Activated CD4-positive, alpha-beta T cell treated with anti-CD3 and anti-CD28 coated beads, Interleukin-2, amount 10 ng/mL, durations not matched to agents 7 days and 5 days (primary cell): ENCODE measurements at places on chromosomes 3 and 15. TPM values are rescaled to one million over a fixed set of nuclear protein-coding genes. Genes with fewer than 3 reads are reported as not detected.

The TM4SF4 gene
- not detected for total RNA-seq

DNA sequence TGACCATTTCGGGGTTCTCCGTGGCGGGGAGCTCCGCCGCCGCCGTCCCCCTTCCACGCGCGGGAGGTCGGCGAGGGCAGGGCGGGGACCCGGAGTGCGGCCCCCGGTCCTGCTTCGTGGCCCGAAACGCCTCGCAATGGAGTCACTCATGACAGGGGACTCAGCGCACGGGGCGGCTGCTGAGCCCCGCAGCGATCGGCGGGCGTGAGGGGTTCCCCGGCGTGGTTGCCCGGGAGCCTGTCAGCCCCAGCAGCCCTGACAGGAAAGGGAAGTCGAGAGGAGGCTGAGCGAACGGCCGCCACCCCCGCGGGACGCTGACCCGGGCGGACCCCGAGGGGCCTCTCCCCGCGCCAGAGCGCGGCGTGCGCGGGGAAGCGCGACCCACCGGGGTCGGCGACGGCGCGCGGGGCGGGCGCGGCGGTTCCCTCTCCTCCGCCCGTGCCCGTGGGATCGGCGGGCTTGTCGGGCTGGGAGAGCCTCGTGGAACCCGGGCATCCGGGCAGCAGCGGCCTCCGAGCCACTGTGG, 564 bp upstream of the PIGZ start:
- peak overlapping the region; percentile 46 for H3K27ac ChIP-seq
- peak; percentile 42 for DNase-seq
- H3K4me1 ChIP-seq, result peaks cover 18% of the 10 kb centered on the region
- peak overlapping the region; percentile 78 for H3K4me3 ChIP-seq

The LRRC15 gene
- not detected for total RNA-seq

- no peak overlapping the region for H3K27ac ChIP-seq
- DNase-seq, result no peak
- no peaks in the 10 kb centered on the region for H3K27me3 ChIP-seq
- no peaks in the 10 kb centered on the region for H3K4me1 ChIP-seq
- H3K4me3 ChIP-seq, result no peak overlapping the region
Observed at GRCh38 chr3:121414924-121415323, 130.9 kb downstream of the POLQ start.

The CDC25A gene
- total RNA-seq, result 23.5 TPM

The CPLX3 gene
- 0.12 TPM for total RNA-seq

The UCN2 gene
- not detected for total RNA-seq

GRCh38 chr3:162998205-162998604, 1501.6 kb downstream of the OTOL1 start:
- no peaks in the 10 kb centered on the region for H3K4me1 ChIP-seq
- no peak overlapping the region for H3K27ac ChIP-seq
- no peaks in the 10 kb centered on the region for H3K36me3 ChIP-seq
- no peak overlapping the region for H3K4me3 ChIP-seq
- H3K27me3 ChIP-seq, result no peaks in the 10 kb centered on the region

DNA sequence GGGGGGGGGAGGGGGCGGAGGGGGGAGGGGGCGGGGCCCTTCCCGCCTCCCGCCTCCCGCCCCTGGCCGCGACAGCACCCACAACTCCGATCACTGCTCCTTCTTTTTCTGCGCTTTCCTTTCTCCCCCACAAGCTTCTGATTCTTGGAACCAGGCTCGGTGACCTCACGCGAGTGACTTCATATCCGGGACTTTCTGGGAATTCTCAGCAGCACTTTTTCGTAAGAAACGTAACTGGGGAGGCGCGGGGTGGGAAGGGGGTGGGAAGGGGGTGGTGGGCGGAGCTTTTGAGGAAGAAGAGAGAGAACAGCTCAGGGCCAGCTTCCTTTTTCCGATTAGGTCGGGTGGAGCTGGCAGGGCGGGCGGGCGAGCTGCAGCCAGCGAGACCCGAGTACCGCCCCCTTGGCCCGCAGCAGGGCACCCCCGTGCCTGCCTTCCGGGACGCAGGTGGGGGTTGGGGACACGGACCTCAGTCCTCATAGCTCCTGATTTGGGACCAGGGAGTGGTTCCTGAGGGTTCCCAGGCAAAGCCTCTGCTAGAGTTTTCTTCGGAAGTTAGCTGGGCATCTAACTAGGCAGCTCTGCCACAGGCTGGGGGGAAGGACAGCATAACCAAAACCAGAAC, 14.6 kb downstream of the XIRP1 start:
- peak overlapping the region; percentile 67 for H3K4me3 ChIP-seq
- peaks cover 49% of the 10 kb centered on the region for H3K4me1 ChIP-seq
- DNase-seq, result peak; percentile 68
- H3K27ac ChIP-seq, result peak overlapping the region; percentile 66
- no peaks in the 10 kb centered on the region for H3K27me3 ChIP-seq

The ACAN gene
- total RNA-seq, result not detected

DNA sequence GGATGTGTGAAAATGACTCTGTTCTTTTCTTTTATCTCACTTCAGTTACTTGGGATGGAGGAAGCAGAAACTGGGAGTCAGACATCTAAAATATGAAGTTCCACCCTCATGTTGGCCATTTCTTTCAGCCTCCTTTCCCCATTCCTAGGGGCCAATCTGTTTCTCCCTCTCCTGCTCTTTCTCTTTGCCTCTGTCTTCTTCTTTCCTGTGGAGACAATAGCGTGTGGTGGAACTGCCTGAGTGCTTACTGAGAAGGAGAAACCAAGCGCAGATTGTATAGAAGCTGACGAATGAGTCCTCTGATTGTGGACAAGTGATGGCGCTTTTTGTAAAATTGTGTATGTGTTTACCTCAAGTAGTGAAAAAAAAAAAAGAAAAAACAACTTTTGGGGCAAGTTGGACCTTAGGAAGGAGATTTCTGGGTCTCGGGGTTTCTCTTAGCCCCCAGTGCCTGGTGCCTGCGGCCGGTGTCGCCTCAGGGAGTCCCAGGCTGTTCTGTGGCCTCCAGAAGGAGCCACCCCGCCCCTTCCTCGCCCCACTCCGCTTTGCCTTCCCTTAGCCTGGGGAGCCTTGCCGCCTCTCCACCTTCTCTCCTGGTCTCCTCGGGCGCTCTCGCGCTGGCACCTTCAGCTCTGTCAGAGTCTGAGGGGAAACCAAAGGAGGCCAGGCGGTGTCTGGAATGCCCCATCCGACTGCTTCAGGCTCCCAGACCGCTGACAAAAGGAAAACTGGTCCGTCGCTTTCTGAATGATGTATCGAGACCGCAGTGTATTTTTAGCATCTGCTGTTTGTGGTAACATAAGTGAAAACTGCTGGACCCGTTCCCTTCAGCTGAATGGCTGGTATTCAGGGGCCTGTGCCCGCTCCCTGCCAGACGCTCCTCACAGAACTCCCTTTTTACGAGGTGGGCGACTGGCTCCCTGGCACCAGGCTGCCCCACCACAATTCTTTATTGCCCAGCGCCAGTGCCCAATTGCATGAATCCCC, 30.1 kb downstream of the SCG5 start:
- no peak overlapping the region for H3K4me3 ChIP-seq
- H3K27me3 ChIP-seq, result no peaks in the 10 kb centered on the region
- no peak overlapping the region for H3K27ac ChIP-seq

DNA sequence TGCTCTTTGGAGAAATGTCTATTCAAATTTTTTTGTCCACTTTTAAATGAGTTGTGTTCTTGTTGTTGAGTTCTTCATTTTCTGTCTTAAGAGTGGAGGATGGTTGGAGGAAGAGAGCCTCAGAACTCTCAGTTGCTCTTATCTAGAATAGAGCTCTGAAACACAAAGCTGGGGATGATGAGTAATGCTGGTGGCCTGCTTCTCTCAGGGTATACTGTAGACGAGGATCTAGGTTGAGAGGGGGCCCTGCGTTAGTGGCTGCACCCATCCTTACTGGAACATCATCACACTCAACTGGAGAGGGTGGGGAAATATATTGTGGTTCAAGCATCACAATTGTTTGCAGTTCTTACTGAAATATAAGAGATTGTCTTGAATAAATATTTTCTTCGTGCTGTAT, 1.8 kb downstream of the SPTSSB start:
- H3K27me3 ChIP-seq, result peaks cover 72% of the 10 kb centered on the region
- H3K4me1 ChIP-seq, result peaks cover 17% of the 10 kb centered on the region
- no peak overlapping the region for H3K27ac ChIP-seq
- no peak for DNase-seq

GRCh38 chr3:188468662-188469061, 314.7 kb downstream of the LPP start:
- no peak overlapping the region for H3K27ac ChIP-seq
- H3K27me3 ChIP-seq, result no peaks in the 10 kb centered on the region
- peaks cover 20% of the 10 kb centered on the region for H3K36me3 ChIP-seq
- H3K4me1 ChIP-seq, result no peaks in the 10 kb centered on the region
- H3K4me3 ChIP-seq, result no peak overlapping the region

The FYTTD1 gene
- 35.7 TPM for total RNA-seq

DNA sequence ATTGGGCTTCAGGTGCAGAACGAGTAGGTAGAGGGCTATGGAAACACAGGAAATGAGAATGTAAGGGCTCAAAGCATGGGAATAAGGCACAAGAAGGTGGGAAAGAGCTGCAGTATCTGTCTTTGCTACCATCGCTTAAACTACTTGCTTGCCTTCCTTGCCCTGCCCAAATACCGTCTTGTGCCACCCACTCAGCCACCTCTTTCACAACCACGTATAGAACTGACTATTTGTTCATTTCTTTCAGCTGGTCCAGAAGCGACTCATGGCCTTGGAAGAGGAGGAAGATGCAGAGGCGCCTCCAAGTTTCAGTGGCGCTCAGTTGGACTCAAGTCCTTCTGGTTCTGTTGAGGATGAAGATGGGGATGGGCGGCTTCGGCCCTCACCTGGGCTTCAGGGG, 11.8 kb downstream of the LPCAT4 start:
- no peak for DNase-seq
- no peak overlapping the region for H3K4me3 ChIP-seq
- H3K36me3 ChIP-seq, result peaks cover 33% of the 10 kb centered on the region

GRCh38 chr3:184157206-184157605, 2.0 kb downstream of the DVL3 start:
- no peak for DNase-seq
- peak overlapping the region; percentile 90 for H3K27ac ChIP-seq
- no peaks in the 10 kb centered on the region for H3K27me3 ChIP-seq
- H3K36me3 ChIP-seq, result peaks cover 6% of the 10 kb centered on the region
- H3K4me1 ChIP-seq, result peaks cover 31% of the 10 kb centered on the region

The GOLGA6L7 gene
- not detected for total RNA-seq

The IL5RA gene
- not detected for total RNA-seq

- H3K4me3 ChIP-seq, result no peak overlapping the region
- no peaks in the 10 kb centered on the region for H3K27me3 ChIP-seq
- peaks cover 56% of the 10 kb centered on the region for H3K36me3 ChIP-seq
- DNase-seq, result no peak
- H3K4me1 ChIP-seq, result no peaks in the 10 kb centered on the region
- H3K27ac ChIP-seq, result no peak overlapping the region
Observed at GRCh38 chr15:90945091-90945490, 9.6 kb upstream of the RCCD1 start.

The NR1I2 gene
- total RNA-seq, result not detected

The CLDN16 gene
- total RNA-seq, result not detected

The LXN gene
- total RNA-seq, result 9.3 TPM

The A4GNT gene
- not detected for total RNA-seq

The GOLGA8G gene
- total RNA-seq, result not detected

DNA sequence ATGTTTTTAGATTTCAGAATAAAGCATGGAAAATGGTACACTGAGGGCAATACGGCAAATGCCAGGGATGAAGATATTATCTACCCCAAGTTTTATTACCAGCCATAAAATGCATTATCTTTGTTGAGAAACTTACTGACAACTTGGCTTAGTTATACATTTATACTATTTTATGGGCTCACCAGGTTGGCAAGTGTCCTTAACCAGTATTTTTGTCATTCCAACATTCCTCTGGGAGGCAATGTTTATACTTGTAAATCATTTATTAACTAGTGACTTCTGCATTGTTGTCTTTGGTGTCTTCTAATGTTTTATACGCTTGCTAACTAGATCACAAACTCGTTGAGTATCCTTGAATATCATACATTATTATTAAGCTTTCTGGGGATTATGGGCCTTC, 18.0 kb upstream of the ADGRG7 start:
- H3K4me1 ChIP-seq, result peaks cover 5% of the 10 kb centered on the region
- peaks cover 15% of the 10 kb centered on the region for H3K27me3 ChIP-seq
- no peaks in the 10 kb centered on the region for H3K36me3 ChIP-seq
- DNase-seq, result no peak
- H3K27ac ChIP-seq, result no peak overlapping the region

DNA sequence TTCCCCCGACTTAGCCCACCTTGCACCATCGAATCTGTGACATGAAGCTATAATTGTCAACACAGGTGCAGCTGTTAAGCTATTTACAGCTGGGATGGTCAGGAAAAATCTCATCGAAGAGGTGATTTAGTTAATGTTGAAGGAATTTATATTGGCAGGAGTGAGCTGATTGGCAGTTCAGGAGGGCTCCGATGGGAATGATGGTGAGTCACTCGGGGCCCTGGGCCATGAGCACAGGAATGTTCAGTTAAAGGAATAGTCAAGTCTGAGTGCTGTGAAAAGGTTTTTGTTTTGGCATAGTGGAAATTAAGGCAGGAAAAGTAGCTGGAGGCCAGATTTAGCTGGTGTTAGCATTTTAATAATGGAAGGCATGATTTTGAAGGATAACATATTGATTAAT, 95.7 kb downstream of the OXSM start:
- H3K4me1 ChIP-seq, result no peaks in the 10 kb centered on the region
- H3K27ac ChIP-seq, result no peak overlapping the region
- no peaks in the 10 kb centered on the region for H3K36me3 ChIP-seq
- H3K27me3 ChIP-seq, result peaks cover 3% of the 10 kb centered on the region

The LHFPL4 gene
- not detected for total RNA-seq

DNA sequence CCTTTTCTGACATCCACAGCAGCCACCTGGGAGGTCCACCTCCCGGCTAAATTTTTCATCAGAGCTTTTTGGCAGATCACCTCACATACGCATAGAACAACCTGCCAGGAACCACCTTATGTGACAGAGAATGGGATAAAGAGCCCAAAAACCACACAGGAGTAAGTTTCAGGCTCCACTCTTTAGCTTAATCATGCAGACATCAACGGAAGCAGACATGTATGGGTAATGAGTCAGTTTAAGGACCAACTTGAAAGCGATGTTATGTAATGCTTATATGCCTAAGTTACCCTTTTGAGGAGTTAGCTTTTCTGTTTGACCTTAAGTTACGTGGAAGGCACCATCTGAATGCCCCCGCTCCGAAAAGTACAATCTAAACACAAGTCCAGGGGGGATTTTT, 183.3 kb upstream of the BHLHE40 start:
- peaks cover 85% of the 10 kb centered on the region for H3K36me3 ChIP-seq
- H3K27ac ChIP-seq, result no peak overlapping the region
- no peaks in the 10 kb centered on the region for H3K27me3 ChIP-seq
- no peak overlapping the region for H3K4me3 ChIP-seq
- no peaks in the 10 kb centered on the region for H3K4me1 ChIP-seq
